ENCODE measurements at places on chromosomes 12 and 14.

DNA sequence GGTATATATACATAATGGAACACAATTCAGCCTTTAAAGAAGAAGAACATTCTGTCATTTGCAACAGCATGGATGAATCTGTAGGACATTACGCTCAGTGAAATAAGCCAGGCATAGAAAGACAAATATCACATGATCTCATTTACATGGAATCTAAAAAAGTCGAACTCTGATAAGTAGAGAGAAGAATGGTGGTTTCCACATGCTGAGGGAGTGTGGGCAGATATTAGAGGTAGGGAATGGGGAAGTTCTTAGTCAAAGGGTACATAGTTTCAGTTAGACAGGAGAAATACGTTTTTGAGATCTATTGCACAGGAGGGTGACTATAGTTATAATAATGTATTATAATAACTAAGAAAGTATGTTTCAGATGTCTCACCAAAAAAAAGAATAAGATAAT is 71.4 kb downstream of the ADAMTS20 start:
- DNase-seq = no peak

DNA sequence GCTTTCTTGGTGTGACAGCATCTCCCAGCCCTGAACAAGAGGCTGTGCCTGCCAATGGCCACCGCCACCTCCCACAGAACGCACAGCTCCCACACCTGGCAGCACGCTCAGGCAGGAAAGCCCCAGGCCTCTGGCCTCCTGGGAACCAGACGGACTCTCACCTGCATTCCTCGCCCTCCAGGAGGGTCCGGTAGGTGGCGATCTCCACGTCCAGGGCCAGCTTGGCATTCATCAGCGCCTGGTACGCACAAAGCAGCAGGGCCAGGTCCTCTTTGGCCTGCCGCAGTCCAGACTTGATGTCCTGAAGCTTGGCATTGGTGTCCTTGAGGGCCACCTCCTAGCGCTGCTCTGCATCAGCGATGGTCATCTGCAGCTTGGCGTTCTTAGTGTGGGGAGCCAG is 12.1 kb upstream of the KRT77 start:
- DNase-seq = no peak

GRCh38 chr12:24746006-24746671 is 202.8 kb downstream of the BCAT1 start:
- DNase-seq = no peak

DNA sequence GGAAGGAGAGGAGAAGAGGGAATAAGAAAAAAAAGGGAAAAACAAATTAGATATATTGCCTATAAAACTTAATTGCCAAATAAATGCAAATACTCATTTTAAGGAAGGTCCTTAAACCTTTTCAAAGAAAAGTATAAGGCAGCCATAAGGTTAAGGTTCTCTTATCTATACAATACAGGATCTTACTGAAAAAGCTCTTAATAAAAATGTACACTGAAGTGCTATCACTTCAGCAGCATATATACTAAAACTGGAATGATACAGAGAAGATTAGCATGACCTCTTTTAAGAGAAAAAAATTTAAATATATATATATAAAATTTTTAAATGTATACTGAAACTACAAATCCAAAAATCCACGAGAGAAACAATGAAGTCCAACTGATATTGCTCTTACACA is 65.6 kb downstream of the PPP2R5E start:
- DNase-seq = no peak

- no peak for DNase-seq
Measured at GRCh38 chr14:79820866-79821535, 390.3 kb downstream of the DIO2 start.

DNA sequence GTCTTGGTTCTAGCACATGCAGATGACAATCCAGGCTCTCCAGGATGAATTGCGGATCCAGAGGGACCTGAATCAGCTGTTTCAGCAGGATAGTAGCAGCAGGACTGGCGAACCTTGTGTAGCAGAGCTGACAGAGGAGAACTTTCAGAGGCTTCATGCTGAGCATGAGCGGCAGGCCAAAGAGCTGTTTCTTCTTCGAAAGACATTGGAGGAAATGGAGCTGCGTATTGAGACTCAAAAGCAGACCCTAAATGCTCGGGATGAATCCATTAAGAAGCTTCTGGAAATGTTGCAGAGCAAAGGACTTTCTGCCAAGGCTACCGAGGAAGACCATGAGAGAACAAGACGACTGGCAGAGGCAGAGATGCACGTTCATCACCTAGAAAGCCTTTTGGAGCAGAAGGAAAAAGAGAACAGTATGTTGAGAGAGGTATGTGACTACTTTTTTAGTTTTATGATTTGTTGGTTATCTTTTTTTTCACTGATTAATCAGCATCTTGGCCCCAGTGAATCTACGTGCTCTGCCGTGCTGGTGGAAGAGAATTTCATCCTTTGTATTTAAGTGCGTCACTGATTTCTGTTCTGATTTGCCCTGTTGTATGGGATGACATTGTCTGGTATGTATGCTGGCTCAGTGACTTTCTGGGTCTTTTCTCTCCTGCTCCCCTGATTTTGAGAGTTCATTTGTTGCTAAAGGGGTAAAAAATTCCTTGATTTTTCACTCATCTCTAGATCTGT is 92.3 kb downstream of the ERC1 start:
- peak; percentile 50 for DNase-seq

GRCh38 chr12:117547209-117547608 is 185.8 kb upstream of the NOS1 start:
- DNase-seq = no peak

DNA sequence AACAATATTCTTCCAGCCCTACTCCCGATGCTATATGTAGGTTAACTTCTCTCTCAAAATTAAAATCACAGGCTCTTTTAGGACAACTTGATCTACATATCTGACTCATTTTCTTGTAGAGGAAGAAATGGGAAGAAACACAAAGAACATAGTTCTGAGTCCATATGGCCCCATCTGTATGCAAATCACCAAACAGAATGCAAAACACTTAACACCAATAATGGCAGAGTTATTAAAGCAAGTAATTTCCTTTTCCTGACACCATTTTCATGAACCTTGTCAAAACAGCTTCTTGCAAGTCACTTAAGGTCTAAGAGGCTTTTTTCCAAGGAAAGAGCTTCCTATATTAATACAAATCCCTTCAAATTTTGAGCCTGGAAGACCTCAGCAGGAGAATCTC is 300.4 kb upstream of the CLEC14A start:
- DNase-seq = no peak

DNA sequence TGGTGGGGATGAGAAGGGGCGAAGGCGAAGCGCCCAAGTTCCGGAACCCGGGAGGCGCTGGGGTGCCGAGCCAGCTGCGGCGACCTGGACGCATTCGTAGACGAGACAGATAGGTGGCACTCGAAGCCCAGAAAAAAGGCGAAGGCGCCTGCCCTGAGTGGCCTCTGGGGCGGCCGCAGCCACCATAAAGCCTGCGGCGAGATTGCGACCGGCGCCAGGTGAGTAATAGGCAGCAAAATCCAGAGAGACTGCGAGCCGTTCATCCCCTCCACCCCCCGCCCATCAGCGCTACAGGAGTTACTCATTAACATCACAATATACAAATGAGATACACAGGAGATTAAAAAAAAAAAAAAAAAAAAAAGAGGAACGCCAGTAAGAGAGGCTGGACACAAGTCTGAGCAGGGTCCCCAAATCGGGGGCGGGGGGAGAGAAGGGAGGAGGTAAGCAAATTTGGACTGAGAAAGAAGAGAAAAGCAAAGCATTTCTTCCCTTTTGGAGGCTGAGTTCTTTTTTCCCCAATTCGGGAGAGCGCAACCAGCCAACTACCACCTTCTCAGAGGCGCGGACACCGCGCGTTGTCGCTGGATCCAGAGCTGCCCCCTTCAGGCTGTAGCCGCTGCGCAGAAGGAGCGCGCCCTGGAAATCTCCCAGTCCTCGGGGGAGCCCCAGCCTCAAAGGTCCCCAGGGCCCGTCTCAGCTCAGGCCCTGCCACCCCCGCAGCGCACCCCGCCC is 15.7 kb downstream of the TBX3 start:
- DNase-seq = peak; percentile 86

DNA sequence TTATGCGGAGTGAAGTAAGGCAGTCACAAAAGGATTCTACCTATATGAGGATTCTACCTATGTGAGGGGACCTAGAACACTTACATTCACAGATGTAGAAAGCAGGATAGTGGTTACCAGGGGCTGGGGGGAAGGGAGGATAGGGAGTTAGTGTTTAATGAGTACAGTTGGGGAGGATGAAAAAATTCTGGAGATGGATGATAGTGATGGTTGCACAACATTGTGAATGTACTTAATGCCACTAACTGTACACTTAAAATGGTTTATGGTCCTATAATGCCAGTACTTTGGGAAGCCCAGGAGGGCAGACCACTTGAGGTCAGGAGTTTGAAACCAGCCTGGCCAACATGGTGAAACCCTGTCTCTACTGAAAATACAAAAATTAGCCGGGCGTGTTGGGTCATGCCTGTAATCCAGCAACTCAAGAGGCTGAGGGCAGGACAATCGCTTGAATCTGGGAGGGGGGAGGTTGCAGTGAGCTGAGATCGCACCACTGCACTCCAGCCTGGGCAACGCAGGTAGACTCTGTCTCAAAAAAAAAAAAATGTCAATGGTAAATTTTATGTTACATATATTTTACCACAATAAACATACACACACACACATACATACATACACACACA is 25.4 kb downstream of the SVOP start:
- no peak for DNase-seq

DNA sequence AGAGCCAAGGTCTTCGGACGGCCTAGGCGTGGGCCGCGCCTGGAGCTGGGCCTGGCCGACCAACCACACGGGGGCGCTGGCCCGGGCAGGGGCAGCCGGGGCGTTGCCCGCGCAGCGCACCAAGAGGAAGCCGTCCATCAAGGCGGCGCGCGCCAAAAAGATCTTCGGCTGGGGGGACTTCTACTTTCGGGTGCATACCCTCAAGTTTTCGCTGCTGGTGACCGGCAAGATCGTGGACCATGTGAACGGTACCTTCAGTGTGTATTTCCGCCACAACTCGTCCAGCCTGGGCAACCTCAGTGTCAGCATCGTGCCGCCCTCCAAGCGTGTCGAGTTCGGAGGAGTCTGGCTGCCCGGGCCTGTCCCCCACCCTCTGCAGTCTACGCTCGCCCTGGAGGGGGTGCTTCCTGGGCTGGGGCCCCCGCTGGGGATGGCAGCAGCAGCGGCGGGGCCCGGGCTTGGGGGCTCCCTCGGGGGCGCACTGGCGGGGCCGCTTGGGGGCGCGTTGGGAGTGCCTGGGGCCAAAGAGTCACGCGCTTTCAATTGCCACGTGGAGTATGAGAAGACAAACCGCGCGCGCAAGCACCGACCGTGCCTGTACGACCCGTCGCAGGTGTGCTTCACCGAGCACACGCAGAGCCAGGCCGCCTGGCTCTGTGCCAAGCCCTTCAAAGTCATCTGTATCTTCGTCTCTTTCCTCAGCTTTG is 4.4 kb upstream of the SHMT2 start:
- DNase-seq = no peak

DNA sequence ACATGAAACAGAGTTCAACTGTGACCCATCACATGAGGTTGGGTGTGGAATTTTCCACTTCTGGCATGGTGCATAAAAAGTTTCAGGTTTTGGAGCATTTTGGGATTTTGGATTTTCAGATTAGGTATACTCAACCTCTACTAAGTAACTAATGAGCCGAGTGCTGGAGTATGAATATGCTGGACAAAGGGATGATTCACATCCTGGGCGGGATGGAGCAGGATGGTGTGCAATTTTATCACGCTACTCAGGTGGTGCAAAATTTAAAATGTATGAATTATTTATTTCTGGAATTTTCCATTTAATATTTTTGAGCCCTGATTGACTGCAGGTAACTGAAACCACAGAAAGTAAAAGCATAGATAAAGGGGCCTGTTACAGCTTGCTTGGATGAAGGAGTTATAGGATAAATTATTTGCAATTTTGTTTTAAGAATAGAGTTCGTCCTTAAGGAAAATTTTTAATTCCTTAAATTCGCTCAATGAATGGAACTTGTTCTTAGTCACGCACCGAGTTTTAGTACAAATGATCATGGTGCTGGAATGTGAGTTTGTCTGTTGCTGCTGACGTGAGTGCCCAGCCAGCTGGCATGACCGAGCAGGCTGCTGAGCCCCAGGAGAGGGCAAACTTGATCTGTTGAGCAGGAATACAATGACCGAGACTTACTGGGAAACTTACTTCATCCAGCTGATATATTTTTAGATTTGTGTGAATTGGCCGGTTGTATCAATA is 176.3 kb downstream of the ESR2 start:
- peak; percentile 83 for DNase-seq

DNA sequence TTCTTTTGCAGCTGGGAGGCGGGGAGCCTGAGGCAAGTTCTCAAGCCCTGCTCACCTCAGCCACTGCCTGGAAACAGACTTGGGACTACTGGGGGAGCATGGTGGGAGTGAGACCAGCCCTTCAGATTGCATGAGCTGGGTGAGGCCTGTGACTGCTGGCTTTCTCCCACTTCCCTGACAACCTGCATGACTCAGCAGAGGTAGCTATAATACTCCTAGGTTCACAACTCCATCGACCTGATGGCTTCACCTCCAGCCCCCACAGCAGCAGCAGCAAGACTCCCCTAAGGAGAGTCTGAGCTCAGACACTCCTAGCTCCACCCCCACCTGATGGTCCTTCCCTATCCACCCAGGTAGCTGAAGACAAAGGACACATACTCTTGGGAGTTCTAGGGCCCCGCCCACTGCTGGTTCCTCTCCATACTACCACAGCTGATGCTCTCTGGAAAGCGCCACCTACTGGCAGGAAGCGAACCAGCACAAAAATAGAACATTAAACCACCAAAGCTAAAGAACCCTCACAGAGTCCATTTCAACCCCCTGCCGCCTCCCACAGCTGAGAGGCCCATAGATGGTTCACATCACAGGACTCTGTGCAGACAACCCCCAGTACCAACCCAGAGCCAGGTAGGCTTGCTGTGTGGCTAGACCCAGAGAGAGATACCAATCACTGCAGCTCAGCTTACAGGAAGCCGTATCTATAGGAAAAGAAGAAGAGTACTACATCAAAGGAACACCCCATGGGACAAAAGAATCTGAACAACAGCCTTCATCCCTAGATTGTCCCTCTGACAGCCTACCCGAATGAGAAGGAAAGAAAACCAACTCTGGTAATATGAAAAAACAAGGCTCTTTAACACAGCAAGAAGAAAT is 68.7 kb downstream of the RPAP3 start:
- DNase-seq = no peak

DNA sequence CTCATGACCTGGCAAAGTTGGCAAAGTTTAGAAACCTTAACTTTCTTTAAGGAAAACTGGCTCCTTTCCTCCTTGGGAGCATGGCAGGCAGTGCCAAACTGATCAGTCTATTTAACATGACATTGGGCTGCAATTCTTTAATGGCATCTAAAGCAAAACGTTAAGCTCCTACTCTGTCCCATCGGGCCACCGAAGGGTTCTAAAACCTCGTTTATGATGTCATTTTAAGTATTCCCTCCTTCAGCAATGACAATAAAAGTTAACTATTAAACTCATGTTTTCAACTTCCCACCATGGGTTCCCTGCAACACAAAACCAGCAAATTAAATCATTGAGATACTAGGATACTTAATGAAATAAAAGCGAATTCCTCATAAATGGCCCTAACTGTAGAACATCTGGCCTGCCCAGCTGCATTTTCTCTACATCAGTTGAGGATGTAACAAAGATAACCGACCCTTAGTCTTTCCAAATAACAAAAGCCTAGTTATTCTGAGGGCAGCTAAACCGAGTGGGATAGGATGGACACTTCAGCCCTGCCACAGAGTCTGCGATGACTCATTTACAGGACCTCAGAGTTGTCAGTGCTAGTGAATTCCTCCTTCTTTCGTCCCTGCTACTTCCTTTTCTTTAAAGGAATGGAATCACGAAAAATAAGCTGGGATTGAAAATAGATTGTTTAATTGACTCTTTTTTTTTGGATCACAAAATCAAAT is 34.5 kb upstream of the RIC8B start:
- no peak for DNase-seq

- DNase-seq = no peak
Measured at GRCh38 chr14:36052681-36053080, 123.8 kb downstream of the PTCSC3 start.

Data from astrocyte of the spinal cord (primary cell).